HCT116 (cell line): ENCODE measurements at places on chromosomes 5 and 9. TPM values are rescaled to one million over a fixed set of nuclear protein-coding genes. Genes with fewer than 3 reads are reported as not detected.
A peak's percentile ranks its signal among the peaks of the same experiment; 100 is the strongest.

DNA sequence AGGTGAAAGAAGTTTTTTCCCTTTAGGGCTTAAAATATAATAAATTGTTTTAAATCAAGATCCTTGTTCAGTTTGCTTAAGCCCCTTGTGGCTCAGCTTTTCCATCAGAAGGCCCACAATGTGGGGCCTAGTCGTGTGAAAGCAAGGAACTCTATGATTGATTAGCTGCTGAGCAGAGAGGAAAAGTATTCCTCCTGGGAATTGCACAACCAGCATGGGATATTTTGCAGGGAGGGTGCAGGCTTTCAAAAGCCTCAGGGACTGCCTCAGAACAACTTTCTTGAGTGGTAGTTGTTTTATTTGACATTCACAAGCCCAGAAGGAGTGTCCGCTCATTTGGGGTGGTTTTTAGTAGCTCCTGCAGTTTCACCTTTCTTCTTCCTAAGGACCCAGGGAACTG is 19.8 kb downstream of the TTC23L start:
- DNase-seq: no peak
- no peak overlapping the region for H3K27ac ChIP-seq
- H3K36me3 ChIP-seq: no peaks in the 10 kb centered on the region
- H3K4me3 ChIP-seq: no peak overlapping the region

Gene AFAP1L1
- 4.3 TPM for total RNA-seq

Gene CA9
- 8.5 TPM for total RNA-seq

DNA sequence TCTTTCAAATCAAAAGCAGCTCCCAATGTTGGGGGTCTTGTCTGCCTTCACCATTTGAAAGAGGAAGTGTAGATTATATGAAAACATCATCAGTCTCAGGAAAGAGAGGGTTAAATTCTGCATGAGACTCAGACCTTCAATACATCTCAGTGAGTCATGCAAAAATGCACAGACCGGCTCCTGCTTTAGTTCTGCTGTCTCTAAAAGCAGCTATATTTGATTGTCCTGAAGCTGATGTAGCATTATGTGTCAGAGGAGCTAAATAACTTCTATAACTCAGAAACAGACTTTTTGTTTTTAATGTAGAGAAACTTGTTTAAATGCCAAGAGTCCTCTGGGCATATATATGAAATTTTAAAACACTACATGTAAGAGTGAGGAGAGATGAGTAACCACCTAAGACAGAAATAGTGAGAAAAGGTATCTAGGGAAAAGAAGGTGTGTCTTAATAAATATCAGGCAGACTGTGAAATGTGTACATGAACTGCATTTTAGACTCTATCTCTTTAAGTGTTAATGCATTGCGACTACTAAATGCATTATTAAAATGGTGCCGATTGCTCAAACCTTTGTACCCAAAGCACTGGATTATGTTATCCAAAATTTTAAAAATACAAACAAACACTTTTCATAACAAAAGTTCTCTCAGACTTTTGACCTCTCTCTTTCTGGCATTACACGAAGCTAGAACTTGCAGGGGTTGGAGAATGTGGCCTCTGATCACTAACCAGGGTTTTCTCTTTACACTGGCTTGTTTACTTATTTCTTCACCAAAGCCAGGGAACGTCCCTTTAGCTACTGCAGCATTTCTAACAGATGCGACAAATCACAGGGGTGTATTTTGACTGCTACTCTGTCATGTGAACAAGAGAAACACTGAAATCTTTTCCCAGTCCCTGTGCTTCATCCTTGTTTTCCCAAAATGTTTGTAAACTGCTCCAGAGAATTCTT is 302.3 kb downstream of the ARL15 start:
- H3K36me3 ChIP-seq: no peaks in the 10 kb centered on the region
- H3K4me1 ChIP-seq: no peaks in the 10 kb centered on the region
- no peak overlapping the region for H3K27ac ChIP-seq
- no peak for DNase-seq
- no peak overlapping the region for H3K4me3 ChIP-seq
- no peaks in the 10 kb centered on the region for H3K27me3 ChIP-seq

Gene ZFAND5
- total RNA-seq: 128 TPM

DNA sequence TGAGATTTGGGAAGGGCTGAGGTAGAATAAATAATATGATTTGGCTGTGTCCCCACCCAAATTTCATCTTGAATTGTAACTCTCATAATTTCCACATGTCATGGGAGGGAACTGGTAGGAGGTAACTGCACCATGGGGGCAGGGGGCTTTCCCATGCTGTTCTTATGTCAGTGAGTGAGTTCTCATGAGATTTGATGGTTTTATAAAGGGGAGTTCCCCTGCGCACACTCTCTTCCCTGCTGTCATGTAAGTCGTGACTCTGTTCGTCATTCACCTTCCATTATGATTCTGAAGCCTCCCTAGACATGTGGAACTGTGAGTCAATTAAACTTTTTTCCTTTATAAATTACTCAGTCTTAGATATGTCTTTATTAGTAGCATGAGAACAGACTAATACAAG is 115.5 kb upstream of the STARD4 start:
- no peak overlapping the region for H3K4me3 ChIP-seq
- H3K36me3 ChIP-seq: no peaks in the 10 kb centered on the region
- H3K4me1 ChIP-seq: no peaks in the 10 kb centered on the region
- DNase-seq: no peak

Gene SPINK6
- not detected for total RNA-seq

Gene ACTBL2
- total RNA-seq: 0.07 TPM

DNA sequence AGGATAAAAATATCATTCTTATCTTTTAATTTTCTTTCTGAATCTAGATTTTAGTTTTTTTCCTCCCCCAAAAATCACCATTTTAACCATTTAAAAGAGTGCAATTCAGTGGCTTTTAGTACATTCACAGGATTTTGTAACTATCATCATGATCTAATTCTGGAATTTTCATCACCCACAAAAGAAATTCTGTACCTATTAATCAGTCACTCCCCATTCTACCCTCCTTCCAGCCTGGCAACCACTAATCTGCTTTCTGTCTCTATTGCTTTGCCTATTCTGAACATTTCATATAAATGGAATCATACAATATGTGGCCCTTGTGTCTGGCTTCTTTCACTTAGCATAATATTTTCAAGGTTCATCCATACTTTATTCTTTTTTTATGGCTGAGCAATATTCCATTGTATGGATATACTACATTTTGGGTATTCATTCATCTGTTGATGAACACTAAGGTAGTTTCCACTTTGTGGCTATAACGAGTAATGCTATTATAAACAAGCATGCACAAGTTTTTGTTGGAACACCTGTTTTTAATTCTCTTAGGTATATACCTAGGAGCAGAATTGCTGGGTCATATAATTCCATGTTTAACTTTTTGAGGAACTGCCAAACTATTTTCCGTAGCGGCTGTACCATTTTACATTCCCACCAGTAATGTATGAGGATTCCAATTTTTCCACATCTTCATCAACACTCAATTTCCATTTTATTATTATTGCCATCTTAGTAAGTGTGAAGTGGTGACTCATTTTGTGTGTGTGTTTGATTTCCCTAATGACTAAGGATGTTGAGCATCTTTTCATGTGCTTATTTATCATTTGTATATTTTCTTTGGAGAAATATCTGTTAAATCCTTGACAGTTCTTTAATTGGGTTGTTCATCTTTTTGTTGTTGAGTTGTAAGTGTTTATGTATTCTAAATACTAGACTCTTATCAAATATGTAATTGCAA is 340.3 kb downstream of the CWC27 start:
- no peaks in the 10 kb centered on the region for H3K36me3 ChIP-seq
- H3K27me3 ChIP-seq: no peaks in the 10 kb centered on the region
- no peak overlapping the region for H3K4me3 ChIP-seq

Gene LTC4S
- total RNA-seq: 5.0 TPM

GRCh38 chr5:33994845-33995244 is 10.4 kb upstream of the SLC45A2 start:
- DNase-seq: no peak
- no peaks in the 10 kb centered on the region for H3K27me3 ChIP-seq
- no peaks in the 10 kb centered on the region for H3K36me3 ChIP-seq
- no peak overlapping the region for H3K27ac ChIP-seq
- H3K4me1 ChIP-seq: no peaks in the 10 kb centered on the region

- H3K27ac ChIP-seq: no peak overlapping the region
- peak; percentile 65 for DNase-seq
- peak overlapping the region; percentile 33 for H3K4me3 ChIP-seq
- H3K36me3 ChIP-seq: no peaks in the 10 kb centered on the region
- H3K27me3 ChIP-seq: no peaks in the 10 kb centered on the region
- H3K4me1 ChIP-seq: peaks cover 6% of the 10 kb centered on the region; the same call in 1 of the 2 replicates
These were observed 133.2 kb upstream of the PANK3 start for GRCh38 chr5:168712280-168712924.

- H3K27ac ChIP-seq: no peak overlapping the region
- no peaks in the 10 kb centered on the region for H3K4me1 ChIP-seq
- H3K4me3 ChIP-seq: no peak overlapping the region
- peaks cover 38% of the 10 kb centered on the region for H3K36me3 ChIP-seq
- no peak for DNase-seq
- H3K27me3 ChIP-seq: no peaks in the 10 kb centered on the region
These were observed 7.1 kb downstream of the MAT2B start for GRCh38 chr5:163512526-163512925.

GRCh38 chr5:39520232-39520572 is 95.4 kb upstream of the DAB2 start:
- H3K4me1 ChIP-seq: no peaks in the 10 kb centered on the region
- DNase-seq: no peak
- no peak overlapping the region for H3K4me3 ChIP-seq
- H3K27ac ChIP-seq: no peak overlapping the region
- H3K36me3 ChIP-seq: no peaks in the 10 kb centered on the region

GRCh38 chr5:92887254-92887653 is 693.8 kb downstream of the NR2F1-AS1 start:
- H3K27ac ChIP-seq: no peak overlapping the region

DNA sequence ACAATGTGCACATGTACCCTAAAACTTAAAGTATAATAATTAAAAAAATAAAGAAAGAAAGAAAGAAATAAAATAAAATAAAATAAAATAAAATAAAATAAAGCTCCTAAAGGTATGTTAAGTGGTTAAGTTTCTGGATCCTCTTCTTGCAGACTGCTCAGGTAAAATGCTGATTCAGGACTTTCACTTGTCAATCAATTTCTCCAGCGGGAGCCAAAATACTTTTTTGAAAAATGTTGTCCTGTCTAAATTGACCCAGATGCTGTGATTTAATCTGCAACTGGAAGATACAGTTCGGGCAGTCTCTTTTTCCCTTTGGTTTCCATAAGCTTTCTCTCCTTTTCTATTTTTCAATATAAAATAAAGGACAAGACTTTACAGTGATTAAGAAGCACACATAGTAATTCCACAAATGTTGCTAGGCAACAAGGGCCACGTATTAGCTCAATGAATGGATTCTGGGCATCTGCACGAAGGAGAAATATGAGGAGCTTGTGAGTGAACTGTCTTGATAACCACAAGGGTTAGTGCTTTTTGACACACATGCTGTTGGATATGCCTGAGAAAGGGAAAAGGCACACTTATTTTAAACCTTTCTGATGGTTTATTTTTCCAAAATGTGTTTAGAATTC is 38.6 kb downstream of the HTR4 start:
- H3K36me3 ChIP-seq: no peaks in the 10 kb centered on the region
- peaks cover 5% of the 10 kb centered on the region for H3K27me3 ChIP-seq
- DNase-seq: no peak
- H3K27ac ChIP-seq: no peak overlapping the region
- no peaks in the 10 kb centered on the region for H3K4me1 ChIP-seq

Gene SHOC1
- total RNA-seq: 1.1 TPM

- no peak for DNase-seq
- no peak overlapping the region for H3K27ac ChIP-seq
- no peaks in the 10 kb centered on the region for H3K4me1 ChIP-seq
- no peaks in the 10 kb centered on the region for H3K36me3 ChIP-seq
- no peak overlapping the region for H3K4me3 ChIP-seq
These were observed 876.1 kb downstream of the TLE4 start for GRCh38 chr9:80447876-80448275.

- H3K36me3 ChIP-seq: no peaks in the 10 kb centered on the region
- H3K4me3 ChIP-seq: no peak overlapping the region
These were observed 3.3 kb upstream of the ASTN2 start for GRCh38 chr9:117418111-117418510.

Gene ADRB2
- total RNA-seq: 0.25 TPM

DNA sequence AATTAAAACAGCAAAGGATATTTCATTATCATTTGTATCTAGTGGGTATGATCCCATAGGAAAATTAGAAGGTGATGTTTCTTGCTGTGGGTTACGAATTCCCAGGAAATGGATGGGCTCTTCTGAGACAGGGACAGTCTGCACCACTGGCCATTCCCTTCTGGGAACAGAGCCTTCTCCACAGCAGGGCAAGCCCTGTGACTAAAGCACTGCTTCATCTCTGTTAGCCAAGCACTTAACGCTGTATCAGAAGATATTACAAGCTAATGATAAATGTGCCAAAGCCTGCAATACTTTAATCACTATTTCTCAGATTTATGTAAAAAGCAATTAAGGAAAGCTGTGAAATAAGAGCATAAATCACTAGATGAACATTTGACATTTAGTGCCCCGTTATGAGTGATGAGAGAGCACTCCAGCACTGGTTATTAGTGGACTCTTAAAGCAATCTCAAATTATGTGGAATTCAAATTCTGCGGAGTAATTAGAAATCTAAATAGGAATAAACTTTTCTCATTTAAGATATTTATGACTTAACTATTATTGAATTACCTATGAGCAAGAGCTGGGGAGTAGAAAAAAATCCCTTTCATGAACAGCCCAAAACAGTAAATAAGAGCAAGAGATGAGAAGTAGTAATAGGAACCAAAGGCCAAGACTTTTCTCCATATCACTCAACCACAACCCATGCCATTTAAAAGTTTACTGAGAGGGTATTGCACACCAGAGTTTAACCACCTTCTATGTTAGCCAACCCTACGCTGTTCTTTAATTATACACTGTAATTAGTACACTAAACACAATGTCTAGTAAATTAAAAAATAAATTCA is 49.2 kb downstream of the FAM240B start:
- H3K27me3 ChIP-seq: no peaks in the 10 kb centered on the region; the same call in 1 of the 2 replicates
- no peaks in the 10 kb centered on the region for H3K36me3 ChIP-seq

- H3K4me3 ChIP-seq: no peak overlapping the region
- H3K36me3 ChIP-seq: no peaks in the 10 kb centered on the region
- H3K27ac ChIP-seq: no peak overlapping the region
- no peaks in the 10 kb centered on the region for H3K4me1 ChIP-seq
- peaks cover 4% of the 10 kb centered on the region; the same call in 1 of the 2 replicates for H3K27me3 ChIP-seq
- no peak for DNase-seq
These were observed 86.1 kb upstream of the NFIB start for GRCh38 chr9:14399756-14400657.

Gene PCDHGA12
- 0.17 TPM for total RNA-seq

Gene CEL
- 6.9 TPM for total RNA-seq

Gene ADAM19
- total RNA-seq: 77.3 TPM

DNA sequence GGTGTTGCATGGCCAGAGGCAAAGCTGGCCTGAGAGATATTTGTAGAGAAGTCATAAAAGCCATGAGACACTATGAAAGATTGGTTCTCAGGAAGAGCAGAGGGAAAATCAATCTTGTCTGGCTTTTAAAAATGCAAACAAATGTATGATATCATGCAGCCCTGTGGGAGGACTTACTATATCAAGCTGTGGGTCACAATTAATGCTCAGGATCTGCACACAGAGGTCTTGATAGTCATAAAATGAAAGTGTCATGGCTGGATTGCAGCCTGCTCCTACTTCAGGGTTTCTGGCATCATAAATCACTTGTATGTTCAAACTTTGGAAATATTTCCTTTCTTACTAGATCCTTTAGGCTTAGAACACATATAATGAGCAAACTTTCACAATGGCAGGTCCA is 151.5 kb downstream of the SEMA6A start:
- H3K4me3 ChIP-seq: no peak overlapping the region
- no peaks in the 10 kb centered on the region for H3K4me1 ChIP-seq
- no peak overlapping the region for H3K27ac ChIP-seq
- no peak for DNase-seq
- no peaks in the 10 kb centered on the region for H3K36me3 ChIP-seq
- H3K27me3 ChIP-seq: no peaks in the 10 kb centered on the region
